ENCODE measurements at places on chromosomes 1 and 21.
A peak's percentile ranks its signal among the peaks of the same experiment; 100 is the strongest.

DNA sequence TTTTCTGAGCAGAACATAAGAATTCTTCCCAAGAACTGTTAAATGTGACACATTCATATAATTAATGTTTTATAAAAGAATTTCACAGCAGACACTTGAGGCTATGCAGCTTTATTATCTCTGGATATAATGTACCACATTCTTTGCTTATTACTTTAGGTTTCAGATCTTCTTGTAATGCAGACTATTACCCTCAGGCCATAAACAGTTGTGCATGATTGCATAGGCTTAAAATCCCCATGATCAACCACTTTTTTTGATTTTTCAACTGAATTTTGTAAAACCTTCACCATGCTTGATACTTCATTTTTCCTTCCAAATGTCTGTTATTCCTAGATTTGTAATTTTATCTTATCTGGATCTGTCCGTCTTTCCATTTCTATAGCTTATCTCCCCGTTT is 1355.7 kb downstream of the BRINP3 start:
- no peak for DNase-seq

DNA sequence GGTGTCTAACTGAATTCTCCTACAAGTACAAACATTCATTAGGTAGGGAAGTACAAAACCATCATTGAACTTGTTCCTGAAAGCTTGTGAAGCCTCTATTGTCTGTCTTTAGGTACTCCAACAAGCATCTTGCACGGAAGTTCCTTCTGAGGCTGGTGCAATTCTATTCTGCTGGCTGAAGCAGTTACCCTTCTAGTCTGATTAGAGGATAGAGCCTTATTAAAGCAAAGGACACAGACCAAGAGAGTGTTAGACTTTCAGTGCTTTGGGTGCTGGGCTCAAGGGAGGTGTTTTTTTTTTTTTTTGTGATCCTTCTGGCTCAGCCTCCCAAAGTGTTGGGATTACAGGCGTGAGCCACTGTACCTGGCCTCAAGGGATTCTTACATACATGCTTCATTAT is 43.8 kb downstream of the HHAT start:
- no peak for DNase-seq

- DNase-seq: no peak
Measured at GRCh38 chr1:38489844-38490270, 369.7 kb downstream of the RRAGC start.

DNA sequence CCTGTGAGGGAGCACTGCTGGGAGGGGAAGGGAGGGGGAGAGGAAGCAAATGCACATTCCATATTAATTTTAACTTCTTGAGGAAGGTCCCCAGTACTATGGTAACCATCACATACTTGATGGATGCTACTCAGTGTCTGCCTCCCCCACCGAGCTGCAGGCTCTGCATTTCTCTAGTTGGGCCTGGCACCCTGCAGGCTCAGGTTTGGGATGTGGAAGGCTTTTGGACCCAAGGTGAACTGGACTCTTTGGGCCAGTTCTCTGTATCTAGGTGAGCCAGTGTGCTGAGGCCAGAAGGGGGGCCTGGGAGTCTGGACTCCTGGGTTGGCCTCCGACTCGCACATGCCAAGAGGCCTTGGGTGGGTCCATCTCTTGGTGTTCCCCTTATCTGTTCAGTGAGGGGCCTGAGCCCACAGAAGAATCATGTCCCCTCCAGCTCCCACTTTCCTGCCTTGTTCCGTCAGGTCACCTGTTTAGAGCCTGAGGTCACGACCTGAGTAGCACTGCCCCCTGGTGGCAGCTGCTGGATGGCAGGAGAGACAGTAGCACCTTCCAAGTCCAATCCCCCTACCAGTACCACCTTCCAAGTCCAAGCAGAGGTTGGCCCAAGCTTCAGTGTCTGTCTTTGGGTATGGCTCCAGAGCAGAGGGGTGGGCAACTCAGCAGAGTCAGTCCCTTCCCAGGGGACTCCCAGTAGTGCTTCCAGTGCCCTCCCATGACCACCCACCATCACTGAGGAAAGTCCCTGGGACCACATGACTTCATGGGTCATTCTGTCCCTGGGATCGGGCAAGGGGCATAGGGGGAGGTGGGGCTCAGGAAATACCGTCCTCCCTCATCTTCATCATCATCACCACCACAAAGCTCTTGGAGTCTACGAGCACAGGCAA is 241.8 kb downstream of the TRABD2B start:
- no peak for DNase-seq

DNA sequence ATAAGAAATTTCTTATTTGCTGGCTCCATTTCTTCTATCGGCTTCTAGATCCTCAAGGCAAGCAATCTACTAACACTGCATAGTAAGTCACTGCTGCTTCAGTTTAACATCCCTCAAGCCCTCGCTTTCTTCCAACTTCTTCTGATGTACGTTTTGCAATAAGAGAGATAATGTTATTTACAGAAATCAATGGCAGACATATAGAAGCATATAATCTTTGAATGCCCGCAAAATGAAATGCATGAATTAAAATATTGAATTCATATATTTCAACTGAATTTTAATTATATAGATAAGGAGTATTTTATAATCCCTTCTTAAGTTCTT is 143.8 kb downstream of the KCTD3 start:
- DNase-seq: no peak

GRCh38 chr1:21827141-21827679 is 15.1 kb downstream of the LDLRAD2 start:
- no peak for DNase-seq

- no peak for DNase-seq
Measured at GRCh38 chr21:44899768-44900558, 20.7 kb downstream of the ITGB2 start.

DNA sequence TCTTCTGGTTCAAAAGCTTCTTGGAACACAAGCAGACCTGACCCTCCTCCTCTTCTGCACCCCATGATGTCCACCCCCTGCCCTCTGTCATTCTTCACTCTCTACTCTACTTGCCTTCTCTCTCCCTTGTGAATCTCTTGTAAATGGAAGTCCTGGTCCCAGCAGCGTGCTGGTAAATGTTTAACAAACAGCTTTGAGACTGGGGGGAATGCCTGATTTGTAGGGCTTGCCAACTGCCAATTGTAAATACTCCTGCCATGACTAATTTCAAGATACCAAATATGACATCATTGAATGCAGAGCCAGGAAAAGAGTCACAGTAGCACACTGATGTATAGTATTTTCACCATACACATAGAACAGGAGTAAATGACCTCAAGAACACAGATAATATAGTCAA is 40.9 kb upstream of the LRRN2 start:
- no peak for DNase-seq

DNA sequence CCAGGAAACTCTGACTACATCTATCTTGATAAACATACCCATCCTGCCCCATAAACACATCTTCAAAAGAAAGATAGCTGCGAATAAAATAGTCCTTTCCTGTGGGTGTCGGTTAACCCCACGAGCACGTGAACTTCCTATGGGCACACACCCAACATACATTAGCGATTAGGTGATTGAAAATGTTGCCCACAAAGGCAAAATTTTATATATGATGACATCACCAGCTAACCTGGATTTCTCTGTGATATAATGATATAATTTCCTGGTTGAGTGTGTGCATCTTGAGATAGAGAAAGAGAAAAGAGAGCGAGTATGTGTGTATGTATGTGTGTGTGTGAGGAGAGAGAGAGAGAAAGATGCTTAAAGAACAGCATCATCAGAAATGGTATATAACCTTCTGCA is 296.1 kb downstream of the PTPRC start:
- DNase-seq: peak; percentile 19

DNA sequence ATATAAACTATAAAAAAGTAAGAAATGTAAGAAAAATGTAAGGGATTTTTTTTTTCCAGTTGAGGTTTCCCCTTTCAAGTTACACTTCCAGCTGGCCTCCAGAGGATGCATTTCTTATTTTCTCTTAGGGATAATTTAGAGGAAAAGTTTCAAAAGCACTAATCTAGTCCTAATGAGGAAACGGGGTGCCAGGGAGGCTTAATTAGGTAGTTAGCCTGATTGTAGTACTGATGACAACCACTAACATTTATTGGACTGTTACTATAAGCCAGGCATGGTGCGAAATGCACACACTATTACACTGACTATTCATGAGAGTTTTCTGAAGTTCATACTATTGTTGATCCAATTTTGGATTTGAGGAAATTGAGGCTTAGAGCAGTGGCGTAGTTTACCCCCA is 290.8 kb upstream of the FMN2 start:
- DNase-seq: no peak

DNA sequence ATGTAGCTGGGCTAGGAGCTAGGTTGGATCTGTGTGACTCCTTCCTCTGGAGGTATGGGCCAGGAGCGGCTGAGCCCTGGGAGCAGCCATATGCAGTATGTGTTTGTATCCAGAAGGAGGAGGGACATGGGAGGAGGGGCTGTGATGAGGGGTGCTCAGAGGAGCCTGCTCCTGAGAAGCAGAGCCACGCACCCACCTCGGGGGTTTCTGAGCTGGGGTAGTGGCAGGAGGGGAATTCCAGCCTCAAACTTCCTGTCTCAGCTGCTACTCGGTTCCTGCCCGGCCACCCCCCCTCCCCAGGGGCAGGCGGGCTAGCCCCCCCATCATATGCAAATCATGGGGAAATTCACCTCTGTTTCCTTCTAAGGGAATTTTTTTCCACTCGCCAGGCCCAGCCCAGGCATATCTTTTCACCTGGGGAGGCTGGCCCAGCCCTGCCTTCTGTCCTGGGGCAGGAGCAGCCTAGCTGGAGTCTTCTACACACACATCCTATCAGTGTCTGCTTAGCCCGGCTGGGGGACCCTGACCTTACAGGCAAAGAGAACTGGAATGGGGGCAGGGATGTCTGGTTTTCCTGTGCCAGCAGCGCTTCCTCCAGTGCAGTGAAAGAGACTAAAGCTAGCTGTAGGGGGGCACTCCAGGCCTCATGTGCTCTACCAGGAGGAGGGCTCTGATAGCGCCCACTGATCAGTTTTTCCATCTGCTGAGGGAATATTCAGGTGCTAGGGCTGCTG is 3.0 kb downstream of the ZC3H12A start:
- no peak for DNase-seq

DNA sequence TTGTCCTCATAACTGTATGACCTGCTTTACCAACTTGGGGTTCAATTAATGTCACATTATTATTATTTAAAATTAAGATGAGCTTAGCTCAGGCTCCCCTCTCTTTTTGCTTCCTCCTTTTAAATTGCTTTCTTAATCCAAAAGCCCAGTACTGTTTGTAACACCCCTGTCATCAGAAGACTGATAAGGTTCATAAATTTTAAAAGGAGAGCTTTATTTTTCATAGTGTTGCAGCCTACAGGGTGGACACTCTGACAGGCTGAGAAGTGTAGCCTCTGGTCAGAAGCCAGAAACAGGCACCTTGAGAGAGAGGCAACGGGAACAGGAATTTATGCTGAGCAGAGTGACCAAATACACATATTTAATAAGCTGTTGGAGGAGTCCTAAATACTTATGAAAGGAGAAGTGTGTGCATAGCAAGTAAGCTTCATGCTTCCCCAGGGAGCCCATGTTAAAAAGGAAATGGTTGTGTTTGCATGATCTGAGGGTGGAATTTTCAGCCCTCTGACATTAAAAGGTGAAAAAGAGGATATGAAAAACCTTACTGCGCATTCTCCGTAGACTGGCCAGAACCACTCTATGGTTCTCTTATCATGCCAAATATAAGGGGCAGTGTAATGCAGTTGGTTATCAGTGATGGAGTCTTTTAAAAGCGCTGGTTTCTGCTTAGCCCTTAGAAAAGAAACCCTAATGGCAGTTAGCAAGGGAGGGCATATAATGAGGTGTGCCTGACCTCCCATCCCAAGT is 30.5 kb upstream of the FGGY start:
- DNase-seq: no peak

DNA sequence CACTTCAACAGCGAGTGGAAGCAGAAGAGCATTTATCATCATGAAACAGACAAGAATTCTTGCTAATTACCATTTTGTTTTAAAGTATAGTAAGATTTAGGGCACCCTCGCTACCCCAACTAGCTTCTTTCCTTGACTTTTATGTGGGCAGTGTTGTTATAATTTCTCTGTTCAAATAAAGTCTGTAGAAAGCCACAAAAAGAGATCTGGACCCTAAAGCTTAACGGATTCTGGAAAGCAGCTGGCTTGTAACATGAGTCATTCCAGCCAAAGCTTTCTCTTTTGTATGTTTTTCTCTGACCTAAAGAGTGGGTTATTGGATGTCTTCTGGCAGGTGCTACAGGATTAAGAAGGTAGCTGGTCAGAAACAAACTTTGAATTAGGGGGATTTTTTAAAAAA is 37.4 kb downstream of the RUNX1 start:
- no peak for DNase-seq

- DNase-seq: no peak
Measured at GRCh38 chr1:97780884-97781283, 139.9 kb downstream of the DPYD start.

DNA sequence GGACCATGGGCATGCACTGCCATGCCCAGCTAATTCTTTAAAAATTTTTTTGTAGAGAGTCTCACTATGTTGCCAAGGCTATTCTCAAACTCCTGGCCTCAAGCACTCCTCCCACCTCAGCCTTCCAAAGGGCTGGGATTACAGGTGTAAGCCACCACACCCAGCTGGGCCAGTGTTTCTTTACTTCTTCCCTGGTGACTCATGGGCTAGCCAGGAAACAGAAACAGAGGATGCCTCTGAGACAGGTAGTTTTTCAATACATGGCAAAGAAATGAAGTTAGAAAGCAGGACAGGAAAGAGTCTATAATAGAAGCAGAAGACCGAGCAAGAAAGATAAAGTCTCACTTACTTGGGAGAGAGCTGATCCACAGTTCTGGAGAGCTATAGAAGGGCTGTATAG is 7.6 kb upstream of the C1orf74 start:
- DNase-seq: no peak

GRCh38 chr1:12272770-12273169 is 42.9 kb downstream of the VPS13D start:
- no peak for DNase-seq

DNA sequence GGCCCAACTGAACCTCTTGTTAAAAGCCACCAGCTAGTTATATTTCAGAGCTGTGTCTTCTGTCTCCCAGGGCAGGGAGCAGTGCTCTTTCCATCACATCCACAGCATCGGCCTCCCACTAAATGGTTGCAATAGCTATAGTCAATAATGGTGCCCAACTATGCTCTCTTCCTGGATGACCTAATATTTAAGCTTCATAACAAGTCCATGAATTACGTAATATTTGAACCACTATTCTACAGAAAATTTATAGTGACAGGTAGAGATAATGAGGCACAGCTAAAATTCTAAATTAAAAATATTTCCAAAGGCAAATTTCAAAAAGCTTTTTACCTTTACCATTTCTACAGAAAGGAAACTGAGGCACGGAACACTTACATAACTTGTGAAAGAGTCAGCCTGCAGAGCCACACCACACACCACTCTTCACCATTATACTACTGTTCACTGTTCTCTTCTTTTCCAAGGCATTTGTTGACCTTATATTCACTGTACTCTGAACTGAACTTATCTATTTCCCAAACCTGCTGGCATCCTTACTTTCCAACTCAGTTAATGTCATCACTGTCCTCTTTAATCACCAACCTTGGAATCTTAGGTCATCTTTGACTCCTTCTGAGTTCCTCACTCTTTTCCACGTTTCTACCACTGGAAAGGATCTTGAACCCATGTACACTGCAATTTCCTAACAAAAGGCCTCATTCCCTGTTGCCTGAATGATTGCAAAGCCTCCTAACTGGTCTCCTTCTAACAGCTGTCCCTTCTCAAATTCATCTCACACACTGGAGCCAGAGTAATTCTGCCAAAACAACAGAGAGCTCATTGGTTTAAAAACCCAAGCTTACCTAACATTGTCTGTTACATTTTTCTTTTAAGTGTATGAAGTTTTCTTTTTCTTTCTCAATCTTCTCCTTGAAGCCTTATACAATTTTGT is 85.5 kb downstream of the DDAH1 start:
- DNase-seq: no peak

GRCh38 chr21:29499734-29500343 is 201.1 kb downstream of the BACH1 start:
- no peak for DNase-seq

Measured in NCI-H345 (cell line).